Islet precursor cell (in vitro differentiated cells): ENCODE measurements at places on chromosomes 13 and 19.

- no peak for DNase-seq
These were observed 2.5 kb downstream of the POLR1G start for GRCh38 chr19:45408830-45409556.

GRCh38 chr13:47897411-47898050, 103.5 kb downstream of the SUCLA2 start:
- peak; percentile 98 for DNase-seq

DNA sequence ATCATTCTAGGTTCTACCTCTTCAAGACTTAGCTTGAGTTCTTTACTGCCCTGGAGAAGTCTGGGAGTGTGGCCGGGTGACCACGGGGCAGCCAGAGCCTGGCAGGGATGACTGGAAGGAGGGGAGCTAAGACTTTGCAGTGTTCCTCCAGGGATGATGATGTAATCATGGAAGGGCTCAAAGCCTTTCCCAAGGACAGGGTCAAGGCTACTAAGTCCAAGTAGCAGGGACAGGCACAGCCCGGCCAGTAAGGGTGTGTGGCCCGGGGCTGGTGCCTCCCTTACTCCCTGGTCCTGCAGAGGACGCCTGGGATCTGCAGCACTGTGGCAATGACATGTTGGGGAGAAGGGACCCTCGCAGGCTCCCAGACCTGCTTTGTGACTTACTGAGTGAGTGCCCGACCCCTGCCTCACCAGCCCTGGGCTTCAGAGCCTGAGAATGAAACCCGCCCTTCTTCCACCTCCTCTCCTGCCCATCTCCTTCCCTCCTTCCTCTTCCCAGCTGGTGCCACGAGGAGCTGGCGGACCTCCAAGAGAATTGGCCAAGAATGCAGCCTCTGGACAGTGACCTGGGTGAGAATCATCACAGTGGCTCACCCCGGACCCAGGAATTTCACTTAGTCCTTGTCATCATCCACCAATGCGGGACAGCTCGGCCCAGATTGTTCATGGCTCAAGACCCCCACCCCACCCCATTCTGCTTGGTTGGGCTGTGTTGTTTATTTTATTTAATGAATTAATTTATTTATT, 15.6 kb upstream of the FBXO17 start:
- no peak for DNase-seq

- no peak for DNase-seq
These were observed 31.3 kb upstream of the FOXO1 start for GRCh38 chr13:40697711-40698110.

DNA sequence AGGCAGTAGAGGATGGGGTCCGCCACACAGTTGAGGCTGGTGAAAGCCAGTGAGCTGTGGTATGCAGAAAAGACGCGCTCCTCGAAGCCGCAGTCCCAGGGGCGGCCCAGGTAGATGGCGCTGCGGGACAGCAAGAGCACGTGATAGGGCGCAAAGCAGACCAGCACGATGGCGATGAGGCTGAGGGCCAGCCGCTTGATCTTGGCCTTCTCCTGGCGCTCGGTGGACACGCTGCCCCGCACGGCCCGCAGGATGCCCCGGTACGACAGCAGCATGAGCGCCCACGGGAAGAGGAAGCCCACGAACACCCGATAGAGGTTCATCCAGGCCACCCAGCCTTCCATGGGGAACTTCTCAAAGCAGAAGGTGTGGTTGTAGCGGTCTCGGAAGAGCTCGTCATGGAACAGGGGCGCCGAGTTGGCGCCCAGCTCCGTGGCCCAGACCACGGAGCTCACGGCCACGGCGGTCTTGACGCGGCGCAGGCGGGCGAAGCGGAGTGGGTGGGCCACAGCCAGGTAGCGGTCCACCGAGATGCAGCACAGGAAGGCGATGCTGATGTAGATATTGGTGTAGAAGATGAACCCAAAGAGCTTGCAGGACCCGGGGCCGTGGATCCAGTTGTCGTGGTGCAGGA, 6.5 kb upstream of the OPA3 start:
- DNase-seq: peak; percentile 86

DNA sequence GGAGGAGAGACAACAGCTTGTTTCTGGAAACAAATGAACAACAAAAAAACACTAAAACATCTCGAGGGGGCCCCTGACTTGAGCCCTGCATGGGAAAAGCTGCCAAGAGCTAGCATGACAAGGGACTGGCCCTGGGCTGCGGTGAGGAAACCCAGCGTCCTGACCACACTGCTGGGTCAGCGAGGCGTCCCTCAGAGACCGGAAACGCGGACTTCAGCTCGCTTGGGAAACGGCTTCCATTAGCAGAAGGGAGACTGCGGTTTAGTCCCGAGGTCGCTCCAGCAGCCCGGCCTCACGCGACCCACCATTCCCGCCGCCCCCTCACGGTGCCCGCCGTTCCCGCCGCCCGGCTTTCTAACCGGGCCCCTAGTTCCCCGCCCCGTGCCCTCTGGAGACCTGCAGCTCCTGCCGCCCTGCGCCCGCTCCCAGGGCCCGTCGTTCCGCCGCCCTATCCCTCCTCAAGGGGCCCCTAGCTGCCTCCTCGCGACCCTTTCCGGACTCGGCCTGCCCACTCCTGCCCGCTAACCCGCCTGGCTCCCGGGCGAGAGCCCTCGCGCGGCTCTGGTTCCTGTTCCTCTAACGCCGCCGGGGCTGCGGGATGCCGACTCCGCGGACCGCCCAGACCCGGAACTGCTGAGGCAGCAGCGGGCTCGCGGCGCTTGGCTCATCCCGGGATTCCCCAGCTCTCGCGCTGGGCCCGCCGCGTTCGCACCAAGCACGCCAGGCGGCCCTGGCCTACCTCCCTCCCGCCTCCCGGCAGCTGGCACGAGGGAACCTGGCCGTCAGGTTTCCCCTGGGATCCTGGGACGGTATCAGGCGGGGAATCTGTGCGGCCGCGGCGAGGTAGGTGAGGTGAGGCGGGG, at the start of gene CCDC122:
CCDC122 (minus strand) TSS at position 849 of the 863 bp plus-strand sequence. CDS start 10,364 bp downstream, outside the sequence.
- peak; percentile 91 for DNase-seq

DNA sequence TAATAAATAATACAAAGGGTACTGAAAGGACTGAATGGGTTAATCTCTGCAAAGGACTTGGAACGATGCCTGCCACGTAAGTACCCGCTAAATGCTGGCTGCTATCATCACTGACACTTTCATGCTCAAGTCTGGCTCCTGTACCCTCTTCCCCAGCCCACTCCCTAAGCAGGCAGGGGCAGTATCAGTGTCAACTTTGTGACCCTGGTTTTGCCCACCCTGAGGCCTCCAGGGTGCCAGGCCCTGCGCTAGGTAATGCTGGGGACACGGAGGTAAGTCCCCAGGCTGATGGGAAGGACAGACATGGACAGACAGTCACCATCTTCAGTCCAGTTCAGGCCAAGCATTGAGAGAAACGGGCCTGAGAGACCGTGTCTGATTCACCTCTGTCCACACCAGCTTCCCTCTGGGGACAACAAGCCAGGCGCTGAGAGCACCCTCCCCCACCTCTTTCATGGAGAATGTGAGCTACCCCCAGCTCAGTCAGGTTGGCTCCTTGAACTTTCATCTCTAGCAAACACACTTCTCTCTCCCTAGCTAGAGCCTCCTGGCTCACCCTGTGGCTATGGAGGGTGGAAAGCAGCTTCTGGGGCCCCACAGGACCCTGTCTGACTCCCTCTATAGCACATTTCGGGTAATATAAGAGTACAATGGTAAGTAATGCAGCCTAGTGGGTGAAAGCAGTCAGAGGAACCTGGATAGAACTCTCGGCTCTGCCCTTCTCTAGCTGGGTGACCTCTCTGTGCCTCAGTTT, 800 bp downstream of the ETFB start:
- DNase-seq: peak; percentile 66

- DNase-seq: no peak
These were observed 129.4 kb downstream of the PCDH20 start for GRCh38 chr13:61286148-61286745.

DNA sequence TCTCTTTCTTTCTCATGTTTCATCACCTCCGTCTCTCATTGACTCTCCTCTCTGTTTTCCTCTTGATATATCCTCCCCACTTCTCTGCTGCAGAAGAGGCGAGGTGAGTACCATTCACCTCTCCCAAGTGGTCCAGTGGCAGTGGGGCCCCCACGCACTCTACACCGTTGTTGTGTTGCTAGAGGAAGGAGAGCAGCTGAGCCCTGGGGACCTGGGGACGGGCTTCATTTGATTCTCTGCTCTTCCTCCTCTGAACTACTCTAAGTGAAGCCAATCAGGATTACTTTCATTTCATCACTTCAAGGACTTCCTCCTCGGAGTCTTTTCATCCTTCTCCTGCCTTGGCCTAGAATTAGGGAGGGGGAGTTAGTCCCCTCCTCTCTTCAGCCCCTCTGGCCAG, 64.6 kb downstream of the CCNE1 start:
- no peak for DNase-seq

DNA sequence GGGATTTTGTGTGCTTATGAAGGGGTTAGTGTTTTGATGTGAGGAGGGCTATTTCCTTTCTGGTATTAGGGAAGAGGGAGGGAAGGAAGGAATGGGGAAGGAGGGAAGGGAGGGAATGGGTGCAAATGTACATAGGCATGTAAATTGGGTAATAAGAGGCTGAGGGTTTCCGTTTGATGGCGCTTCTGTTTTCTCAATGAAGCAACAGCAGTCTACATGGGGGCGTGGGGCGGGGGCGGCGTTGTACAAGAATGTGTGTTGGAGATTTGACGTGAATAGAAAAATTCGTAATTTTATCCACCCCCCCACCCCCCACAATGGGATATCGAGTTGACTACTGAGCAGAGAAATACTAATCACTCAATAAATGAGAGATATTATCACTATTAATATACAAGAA, 52.5 kb downstream of the PDS5B start:
- no peak for DNase-seq

DNA sequence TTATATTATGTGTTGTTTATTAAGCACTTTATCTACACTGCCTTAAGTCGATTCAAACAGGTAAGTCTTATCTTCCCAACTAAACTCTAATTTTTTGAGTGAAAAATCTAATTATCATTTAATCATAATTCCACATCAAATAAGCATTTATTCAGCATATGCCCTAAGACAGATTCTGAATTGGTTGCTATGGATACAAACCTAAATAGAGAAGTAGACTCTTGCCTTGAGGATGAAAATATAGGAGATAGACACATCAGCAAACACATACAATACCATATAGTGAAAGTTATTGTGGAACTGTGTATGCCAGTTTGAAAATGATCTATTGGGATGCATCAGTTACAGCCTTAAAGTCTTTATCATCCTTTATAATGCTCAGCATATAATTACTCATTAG, 1679.9 kb downstream of the SLITRK1 start:
- DNase-seq: no peak

DNA sequence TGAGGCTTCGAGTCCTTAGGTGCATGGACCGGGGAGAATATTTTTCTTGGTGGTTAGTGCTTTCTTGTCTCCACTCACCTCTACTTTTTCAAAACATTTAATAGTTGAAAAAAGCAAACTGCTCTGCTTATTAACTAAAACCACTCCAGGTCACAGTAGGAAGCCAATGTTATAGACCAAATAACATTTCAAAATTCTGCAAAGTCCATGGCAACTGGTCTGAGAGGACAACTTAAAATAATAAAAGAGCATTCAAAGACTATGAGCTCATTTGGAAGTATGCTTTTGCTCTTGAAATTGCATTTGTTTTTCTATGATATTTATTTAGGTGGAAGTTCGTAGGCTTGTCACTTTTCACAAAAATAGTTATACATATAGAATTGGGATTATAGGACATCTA, 483.0 kb downstream of the DCT start:
- DNase-seq: no peak

GRCh38 chr19:15197275-15197941, 3.4 kb downstream of the NOTCH3 start:
- no peak for DNase-seq

DNA sequence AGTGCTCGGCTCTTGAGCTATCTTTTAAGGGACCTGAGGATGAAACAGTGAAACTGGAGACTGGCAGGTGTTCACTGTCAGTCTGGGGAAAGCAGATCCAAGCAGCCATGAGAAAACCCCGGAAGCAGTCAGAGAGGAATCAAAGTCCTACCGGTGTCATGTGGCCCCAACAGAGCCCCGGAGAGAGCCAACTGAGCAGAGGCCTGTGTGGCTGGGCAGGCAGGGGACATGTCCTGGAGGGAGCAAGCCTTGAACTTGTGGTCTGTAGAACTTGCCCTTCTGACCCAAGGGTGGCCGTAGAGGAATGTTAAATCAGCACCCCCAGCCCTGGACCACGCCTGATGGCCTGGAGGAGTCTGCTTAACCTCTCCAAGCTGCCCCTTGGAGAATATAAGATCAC, 113.7 kb upstream of the ZNF507 start:
- peak; percentile 35 for DNase-seq

DNA sequence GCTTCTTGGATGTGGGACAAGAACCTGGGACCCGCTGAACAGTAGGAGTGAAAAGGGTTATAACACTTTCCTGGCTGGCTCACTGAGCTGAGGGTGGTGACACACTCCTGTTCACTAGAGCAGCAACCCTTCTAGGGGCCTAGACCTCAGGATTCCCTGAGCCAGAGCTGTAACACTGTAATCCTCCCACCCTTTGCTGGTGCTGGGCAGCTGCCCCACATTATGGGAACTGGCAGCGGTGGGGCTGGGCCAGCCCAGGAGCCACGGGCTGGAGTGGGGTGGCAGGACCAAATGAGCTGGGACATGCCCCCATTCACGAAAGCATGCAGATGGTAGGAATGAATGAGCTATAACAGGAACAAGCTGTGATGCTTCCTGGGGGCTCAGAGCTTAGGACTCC, 110.6 kb downstream of the B3GLCT start:
- DNase-seq: no peak

DNA sequence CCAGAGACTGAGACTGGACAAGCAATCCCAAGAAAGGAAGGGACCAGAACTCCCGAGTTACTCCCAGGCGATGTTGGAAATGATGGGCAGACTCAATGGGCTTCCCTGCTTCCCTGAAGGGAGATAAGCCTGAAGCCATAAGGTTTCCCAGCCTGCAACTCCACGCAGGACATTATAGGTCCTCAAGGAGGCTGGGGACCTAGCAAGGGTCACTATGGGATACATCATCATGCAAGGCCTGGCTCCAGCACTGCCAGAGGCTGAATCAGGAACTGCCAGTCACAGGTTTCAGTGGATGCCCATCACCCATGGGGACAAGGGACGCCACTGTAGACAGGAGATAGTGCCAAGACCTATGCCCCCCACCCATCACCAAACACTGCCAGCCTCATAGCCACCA, 338.7 kb downstream of the IRS2 start:
- DNase-seq: no peak

DNA sequence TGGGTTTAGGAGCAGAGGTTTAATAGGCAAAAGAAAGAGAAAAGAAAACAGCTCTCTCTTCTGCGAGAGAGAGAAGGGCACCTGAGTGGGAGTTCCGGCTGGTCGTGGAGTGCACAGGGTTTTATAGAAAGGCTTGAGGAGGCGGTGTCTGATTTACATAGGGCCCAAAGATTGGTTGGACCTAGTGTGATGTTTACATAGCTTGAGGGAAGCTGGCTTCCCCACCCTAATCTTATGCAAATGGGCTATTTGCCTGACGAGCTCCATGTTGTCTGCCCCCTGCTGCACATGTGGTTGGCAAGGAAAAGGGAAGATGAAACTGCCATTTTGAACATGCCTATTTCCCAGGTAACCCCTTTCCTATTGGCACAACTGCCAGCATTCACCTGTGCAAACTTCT, 21.5 kb upstream of the MEDAG start:
- peak; percentile 43 for DNase-seq
